Stimulated activated CD4-positive, alpha-beta T cell treated with anti-CD3 and anti-CD28 coated beads, Interleukin-12 subunit alpha, Interleukin-12 subunit beta, amount 100 ng/mL, for 4 hours (primary cell): ENCODE measurements at places on chromosomes 11 and 22.
A peak's percentile ranks its signal among the peaks of the same experiment; 100 is the strongest.

- no peak for DNase-seq
These were observed 22.6 kb downstream of the ETS1 start for GRCh38 chr11:128564642-128565245.

DNA sequence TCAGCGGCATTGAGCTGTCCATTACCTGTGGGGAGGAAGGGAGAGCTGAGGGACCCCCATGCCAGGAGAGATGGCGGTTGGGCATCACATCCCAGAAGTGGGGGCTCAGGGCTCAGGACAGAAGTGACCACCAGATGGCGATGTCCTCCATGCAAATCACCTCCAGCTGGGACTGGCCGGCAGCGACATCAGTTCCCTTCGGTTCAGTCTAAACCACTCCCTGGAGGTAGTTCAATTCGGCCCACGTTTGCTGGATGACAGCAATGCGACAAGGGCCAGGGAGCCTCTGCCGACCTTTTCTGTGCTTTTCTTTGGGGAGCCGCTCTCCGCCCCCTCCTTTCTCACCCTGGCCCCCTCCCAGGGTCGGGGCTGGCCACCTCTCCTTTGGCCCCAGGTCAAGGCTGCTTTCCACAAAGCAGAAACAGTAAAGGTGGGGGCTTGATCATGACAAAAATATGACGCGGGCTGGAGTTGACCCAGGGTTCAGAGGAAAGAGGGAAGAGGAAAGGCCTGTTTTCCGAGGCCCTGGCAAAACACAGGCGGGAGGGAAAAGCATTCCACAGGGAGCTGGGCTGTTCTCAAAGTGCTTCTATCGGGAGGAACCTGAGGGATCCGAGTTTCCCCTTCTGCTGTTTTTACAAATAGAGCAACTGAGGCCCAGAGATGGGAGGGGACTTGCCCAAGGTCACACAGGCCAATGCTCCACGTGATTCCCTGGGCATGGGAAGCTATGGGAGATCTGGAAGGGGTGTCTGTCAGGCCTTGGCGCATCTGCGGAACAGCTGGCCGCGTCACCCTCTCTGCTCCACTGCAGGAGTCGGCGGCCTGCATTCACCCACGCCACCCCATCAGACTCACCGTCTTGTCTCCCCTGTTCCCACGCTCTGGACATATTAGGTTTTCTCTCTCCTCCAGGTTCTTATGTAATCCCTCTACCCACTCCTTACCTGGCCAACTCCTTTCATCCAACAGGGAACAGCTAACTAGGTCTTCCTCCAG, 54.7 kb downstream of the FBXO7 start:
- peak; percentile 51 for DNase-seq

GRCh38 chr11:64558065-64558745, 32.8 kb upstream of the SLC22A12 start:
- no peak for DNase-seq

DNA sequence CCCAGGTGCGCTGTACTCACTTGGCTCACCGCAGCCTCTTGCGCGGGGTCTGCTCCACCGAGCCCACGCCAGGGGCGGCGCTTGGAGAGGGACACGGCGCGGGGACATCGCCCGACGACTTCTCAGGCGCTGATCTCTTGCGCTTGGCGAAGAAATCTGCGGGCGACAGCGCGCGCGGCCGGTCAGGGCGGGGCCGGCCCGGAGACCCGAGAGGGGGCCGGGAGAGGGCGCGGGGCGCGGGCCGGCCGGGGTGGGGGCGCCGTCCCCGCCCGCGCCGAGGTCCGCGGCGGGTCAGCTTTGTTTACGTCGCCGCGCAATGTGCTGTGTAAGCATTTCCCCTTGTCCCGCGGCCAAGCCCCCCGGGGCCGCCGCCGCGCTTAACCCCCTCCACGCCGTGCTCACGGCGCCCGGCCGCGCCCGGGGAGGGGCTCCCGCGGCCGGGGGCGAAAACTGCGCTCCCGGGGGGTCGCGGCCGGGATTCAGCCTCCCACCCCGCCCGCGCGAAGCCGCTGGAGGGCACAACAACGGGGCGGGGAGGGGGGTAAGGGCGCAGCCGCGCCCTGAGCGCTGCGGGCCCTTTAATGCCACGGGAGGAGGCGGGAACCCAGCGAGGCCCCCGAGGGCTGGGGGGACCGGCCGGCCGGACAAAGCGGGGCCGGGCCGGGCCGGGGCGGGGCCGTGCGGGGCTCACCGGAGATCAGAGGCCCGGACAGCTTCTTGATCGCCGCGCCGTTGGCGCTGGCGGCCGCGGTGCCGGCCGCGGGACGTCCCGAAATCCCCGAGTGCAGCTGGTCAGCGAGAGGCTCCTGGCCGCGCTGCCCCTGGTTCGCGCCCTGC, 1.4 kb downstream of the CDKN1C start:
- no peak for DNase-seq
